ENCODE measurements at places on chromosomes 1 and 21.

GRCh38 chr1:113307771-113308445, 82.4 kb upstream of the MAGI3 start:
- no peak for DNase-seq

DNA sequence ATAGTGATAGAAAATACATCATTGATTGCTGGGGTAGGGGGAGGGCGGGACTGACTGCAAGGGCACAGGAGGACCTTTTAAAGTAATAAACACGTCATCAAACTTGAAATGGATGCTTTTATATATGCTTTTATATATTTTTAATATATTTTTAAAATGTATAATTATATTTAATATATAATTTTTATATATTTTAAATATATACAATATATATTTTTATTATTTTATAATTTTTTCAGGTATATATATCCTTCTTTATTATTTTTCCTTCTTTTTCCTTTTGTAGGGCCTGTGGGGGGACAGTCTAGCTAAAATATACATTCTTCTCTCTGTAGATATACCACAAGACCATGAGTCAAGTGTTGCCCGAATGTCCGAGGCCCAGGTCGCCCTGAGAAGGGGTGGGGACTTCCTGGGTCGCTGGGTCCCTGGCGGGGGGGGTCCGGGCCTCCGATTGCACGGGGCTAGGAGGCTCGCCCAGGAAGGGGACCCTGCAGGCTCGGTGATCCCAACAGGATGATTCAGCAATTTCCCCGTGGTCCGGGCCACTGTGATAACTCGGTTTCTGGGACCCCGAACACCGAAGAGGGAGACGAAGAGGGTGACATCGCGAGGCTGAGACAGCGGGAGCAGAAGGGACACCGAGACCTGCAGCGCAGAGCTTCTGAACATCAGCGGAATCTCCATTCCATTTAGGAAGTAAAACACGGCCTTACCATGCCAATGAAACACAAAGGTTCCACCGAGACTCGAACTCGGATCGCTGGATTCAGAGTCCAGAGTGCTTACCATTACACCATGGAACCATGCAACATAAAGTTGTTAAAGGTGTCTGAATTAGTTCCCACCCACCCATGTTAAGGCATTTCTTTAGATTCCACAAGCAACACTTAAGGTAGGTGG, 112.5 kb upstream of the NBPF11 start:
- DNase-seq = peak; percentile 74

DNA sequence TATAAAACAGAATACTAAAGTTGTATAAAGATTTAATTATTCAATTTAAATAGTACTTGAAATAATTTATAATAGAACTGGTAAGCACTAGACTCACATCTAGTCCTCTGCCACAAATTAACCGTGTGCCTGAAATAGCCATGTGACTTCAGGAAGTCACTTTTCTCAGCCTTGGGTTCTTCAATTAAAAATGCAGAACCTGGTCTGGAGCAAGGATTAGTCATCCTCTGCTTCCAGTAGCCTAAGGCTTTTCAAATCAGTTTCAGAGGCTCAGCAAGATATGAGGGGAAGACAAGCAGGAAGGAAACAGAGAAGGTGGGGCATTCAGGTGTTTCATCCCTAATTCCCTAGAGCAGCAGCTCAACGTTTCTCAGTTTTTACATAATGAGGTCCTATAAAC, 23.0 kb downstream of the DPH5 start:
- DNase-seq = no peak

GRCh38 chr1:25811384-25812082, 8.2 kb upstream of the MTFR1L start:
- DNase-seq = no peak

- DNase-seq = no peak
Observed at GRCh38 chr21:45350206-45350854, 54.6 kb upstream of the COL18A1 start.

GRCh38 chr1:24558902-24559791, 3.3 kb downstream of the NCMAP start:
- DNase-seq = peak; percentile 54

DNA sequence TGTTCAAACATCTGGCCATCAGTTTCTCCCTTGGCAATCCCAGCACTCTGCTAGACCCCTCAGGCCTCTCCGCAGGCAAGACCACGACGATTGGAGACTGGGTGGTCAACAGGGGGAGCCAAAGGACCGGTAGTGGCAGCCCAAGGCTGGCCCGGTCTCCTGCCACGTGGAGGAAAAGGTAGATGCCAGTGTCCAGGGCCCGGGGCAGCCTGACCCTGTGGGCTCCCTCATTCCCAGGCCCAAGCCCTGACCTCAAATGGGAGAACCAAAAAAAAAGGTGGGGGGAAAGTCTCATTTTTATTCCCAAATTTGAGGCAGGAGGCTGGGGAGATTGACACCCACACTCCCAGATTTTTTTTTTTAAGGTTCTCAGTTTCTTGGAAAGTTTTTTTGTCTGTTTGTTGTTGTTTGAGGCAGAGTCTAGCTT, 24.8 kb downstream of the S100A6 start:
- DNase-seq = peak; percentile 88

DNA sequence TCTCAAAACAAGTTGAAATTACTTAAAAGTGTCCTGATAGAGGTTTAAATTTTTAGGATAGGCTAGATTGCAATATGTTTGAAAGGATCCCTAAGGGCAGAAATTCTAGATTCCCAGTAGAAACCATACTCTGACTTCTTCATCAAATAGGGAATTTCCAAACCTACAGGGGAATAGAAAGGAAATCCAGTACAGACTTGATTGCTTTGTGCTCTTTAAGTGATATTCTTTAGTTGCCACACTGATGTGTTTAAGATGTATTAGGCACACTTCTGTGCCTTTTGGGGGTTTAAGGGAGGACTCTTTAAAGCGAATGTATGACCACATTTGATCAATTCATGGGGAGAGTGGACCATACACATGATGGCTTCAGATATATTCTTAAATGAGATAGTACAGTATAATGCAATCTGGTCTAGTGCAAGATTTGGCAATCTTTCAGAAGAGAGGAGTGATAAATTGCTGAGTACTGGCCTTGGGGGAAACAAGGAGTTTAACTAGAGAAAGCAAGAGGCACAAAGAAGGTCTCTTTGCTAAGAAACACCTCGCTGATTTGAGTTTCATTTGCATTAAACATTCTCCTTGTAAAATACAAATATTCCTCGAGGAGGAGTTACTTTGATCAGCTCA, 268.8 kb upstream of the NR5A2 start:
- no peak for DNase-seq

DNA sequence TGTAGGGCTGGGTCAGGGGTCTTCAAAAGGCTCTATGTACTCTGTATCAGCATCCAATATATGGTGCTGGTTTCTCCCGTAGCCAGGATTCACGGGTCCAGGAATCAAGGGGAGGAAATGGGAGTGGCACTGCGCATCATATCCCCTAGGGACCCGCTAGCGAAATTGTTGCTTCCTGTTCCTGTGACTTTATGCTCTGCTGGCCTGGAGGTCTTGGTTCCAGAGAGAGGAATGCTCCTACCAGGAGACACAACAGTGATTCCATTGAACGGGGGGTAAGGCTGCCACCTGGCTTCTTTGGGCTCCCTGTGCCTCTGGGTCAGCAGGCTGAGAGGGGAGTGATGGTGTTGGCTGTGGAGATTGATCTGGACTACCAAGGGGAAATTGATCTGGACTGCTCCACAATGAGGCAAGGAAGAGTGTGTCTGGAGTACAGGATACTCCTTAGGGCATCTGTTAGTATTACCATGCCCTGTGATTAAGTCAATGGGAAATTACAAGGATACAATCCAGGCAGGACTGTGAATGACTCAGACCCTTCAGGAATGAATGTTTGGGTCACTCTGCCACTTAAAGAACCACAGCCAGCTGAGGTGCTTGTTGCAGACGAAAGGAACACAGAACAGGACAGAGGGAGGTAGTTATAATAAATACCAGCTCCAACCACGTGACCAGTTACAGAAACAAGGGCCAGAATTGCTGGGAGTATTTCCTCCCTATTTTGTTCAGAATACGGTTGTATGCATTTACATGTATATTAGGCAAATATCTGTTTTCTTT, 10.2 kb downstream of the SPSB1 start:
- peak; percentile 75 for DNase-seq

DNA sequence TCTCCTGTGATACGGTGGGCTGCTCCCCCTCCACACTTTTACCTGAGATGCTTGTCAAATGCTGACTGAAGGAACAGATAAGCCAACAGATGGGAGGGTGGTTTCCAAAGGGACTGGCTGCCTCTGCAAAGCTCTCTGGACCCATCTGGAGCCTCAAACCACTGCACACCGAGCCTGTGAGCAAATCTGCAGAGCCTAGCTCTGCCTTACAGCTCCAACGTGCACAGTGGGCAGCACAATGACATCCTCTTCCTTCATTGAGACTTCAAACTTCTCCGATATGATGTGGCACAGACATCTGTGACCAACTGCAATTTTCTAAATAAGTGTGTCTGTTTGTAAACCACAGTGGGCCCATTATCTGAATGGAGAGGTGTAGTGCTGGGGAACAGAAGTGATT, 26.2 kb upstream of the KNCN start:
- DNase-seq = no peak

DNA sequence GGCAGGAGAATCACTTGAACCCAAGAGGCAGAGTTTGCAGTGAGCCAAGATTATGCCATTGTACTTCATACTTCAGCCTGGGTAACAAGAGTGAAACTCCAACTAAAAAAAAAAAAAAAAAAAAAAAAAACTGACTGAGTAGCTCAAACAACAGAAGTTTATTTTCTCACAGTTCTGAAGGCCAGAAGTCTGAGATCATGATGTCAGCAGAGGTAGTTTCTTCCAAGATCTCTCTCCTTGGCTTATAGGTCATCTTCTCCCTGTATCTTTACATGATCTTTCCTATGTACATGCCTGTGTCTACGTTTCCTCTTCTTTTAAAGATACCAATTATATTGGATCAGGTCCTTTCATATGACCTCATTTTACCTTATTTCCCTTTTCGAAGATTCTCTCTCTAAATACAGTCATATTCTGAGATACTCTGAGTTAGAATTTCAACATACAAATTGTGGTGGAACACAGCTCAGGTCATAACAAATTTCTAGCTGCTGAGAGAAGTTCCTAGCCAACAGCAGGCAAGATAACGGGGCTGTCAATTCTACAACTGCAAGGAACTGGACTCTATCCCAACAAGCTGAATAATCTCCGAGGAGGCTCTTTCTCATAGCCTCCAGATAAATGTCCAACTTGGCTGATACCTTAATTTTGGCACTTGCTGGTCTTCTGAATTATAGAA, 187.7 kb upstream of the ADAMTS5 start:
- DNase-seq = no peak

GRCh38 chr1:228236744-228237143, 28.9 kb downstream of the OBSCN start:
- DNase-seq = peak; percentile 21

- no peak for DNase-seq
Observed at GRCh38 chr1:53892911-53893310, 1.1 kb upstream of the DIO1 start.

DNA sequence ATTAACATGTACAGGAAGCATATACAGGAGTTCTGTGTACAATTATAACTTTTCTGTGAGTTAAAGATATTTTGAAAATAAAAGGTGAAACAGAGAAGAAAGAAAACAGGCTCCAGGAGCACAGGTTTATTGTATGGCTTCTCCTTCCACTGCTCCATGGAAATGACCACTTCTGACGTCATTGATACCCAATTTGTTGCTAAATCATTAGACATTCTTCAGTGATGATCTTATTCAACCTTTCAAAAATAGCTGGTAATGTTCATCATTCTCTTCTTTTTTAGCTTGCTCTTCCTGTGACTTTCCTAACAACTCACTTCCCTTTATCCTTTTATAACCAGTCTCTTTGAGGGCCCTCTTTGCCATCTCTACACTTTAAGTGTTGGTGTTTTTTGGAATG, 77.8 kb downstream of the KCNK2 start:
- no peak for DNase-seq
